Effector memory CD8-positive, alpha-beta T cell (primary cell): ENCODE measurements at places on chromosomes 16 and 17.

DNA sequence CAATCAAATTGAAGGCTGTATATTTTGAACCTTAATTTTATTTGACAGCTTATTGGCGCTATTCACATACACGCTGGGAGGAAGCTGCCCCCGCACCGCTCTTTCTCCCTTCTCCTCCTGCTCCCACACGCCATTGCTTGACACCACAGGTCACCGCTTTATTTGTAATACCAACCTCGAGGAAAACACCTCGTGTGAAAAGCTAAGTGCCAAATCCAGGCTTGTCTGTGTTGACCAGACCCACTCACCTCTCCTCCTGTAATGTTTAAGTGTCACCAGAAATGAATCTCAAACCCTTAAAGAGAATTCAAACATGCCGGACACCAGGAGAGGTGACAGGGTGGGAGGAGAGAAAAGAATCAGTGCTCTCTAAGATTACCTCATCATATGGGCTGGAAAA, 331.4 kb downstream of the GRIN2A start:
- DNase-seq, result no peak

DNA sequence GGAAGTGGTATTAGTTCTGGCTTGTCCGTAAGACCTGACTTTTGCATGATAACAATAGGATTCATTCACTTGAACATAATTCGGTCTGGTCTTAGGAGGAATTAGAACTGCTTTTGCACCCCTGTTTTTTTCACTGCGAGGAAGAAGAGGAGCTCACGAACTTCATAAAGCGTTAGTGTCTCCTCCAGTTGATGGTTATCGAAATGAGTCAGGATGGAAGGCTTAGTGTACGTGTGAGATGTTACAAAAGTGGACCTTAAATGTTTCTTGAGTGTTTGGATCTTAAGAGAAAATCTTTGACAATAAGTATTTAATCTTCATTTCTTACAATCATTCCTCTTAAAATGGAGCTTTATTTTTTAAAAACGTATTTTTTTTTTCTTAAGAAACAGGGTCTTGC, 52.8 kb downstream of the USP10 start:
- no peak for DNase-seq

DNA sequence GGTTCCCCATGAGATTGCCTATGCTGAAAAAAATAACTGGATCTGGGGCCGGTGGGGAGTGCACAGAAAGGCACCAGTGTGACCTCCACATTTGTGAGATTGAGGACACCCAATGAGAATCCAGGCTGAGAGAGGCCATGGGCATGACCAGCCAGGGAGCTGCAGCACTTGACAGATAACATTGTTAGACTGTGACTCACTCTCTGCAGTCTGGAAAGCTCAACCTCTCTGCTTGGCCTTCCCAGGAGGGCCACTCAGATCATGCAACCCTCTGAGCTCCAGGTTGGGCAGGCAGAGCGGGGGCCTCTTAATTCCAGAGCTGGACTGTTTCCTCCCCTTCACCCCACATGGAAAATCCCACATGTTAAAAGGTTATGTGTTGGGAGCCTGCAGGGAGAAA, 30.1 kb downstream of the FZD2 start:
- no peak for DNase-seq

- DNase-seq, result no peak
Measured at GRCh38 chr16:53780051-53780450, 76.1 kb downstream of the FTO start.

DNA sequence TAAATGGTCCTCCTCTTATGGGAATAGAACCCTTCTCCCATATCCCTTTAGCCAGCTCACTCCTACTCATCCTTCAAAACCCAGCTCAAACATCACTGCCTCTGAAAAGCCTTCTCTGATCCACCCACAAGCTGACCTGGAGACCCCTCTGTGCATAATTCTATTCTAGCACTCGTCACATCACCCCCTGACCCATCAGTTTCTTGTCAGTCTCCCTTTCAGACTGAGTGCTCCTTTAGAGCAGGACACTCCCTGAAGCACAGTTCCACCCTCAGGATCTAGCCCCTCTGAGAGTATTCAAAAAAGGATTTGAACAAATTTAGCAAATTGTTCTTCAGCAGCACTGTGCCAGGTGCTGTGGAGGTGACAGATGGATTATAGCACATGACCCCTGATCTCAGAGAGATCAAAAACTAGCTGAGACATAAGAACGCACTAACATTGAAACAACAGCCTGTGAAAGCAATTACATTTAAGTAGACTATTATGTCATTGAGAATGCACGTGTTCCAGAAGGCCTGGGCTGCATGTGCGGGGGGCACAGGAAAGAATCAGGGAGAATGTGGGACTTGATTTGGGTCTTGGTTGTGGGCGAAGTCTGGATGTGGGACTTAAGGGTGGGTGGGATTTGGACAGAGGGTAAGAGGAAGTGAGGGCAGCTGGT, 43.5 kb downstream of the MRPS23 start:
- DNase-seq, result no peak

DNA sequence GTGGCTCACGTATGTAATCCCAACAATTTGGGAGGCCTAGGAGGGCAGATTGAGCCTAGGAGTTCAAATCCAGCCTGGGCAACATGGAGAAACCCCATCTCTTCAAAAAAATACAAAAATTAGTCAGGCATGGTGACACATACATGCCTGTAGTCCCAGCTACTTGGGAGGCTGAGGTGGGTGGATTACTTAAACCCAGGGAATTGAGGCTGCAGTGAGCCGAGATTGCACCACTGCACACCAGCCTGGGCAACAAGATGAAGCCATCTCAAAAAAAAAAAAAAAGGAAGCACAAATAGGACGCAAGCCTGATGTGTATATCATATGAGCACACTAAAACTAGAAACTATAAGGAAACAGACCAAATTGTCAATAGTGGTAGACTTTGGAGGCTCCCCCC, 17.1 kb upstream of the FLCN start:
- DNase-seq, result no peak

GRCh38 chr17:76136276-76137000, 4.6 kb downstream of the FOXJ1 start:
- DNase-seq, result no peak
